ENCODE measurements at places on chromosomes 2 and 18.

DNA sequence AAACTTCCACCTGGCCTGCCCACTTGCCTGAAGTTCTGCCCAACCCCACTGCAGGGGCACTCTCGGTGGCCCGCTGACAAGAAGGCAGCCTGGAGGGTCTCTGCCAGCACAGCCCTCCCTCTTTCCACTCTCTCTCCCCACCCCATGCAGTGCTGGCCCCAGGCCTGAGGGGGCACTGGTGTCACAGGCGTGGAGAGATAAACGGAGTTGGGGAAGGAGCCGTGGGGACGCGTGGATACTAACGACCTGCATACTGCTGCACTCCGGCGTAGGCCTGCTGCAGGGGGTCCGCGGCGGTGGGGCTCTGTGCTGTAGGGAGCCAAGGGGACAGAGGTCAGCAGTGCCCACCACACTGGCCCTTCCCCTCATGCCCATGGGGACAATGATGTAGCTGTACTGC, 299.3 kb downstream of the CELF4 start:
- no peak for DNase-seq

- DNase-seq = no peak
Observed at GRCh38 chr2:38154395-38154794, 78.4 kb upstream of the CYP1B1 start.

- no peak for DNase-seq
Observed at GRCh38 chr18:73535189-73535588, 612.4 kb downstream of the FBXO15 start.

GRCh38 chr2:239826786-239827522, 198.2 kb downstream of the NDUFA10 start:
- DNase-seq = peak; percentile 58

DNA sequence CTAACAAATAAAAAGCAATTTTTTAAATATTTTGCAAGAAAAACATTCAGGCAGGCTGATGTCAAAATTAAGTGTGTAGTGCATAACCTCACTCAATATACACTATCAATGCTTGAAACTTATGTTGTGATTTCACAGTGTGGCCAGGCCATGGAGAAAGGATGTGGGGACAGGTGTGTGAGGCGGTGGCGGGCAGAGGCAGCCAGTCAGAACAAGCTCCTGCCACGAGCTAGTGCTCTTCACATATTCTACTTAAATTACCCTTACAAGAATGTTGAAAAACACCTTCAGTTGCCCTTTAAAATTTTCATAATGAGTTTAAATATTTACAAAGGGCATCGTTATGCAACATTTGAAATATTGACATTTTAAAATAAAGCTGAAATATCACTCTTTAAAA, 43.2 kb downstream of the CYB5A start:
- DNase-seq = no peak

DNA sequence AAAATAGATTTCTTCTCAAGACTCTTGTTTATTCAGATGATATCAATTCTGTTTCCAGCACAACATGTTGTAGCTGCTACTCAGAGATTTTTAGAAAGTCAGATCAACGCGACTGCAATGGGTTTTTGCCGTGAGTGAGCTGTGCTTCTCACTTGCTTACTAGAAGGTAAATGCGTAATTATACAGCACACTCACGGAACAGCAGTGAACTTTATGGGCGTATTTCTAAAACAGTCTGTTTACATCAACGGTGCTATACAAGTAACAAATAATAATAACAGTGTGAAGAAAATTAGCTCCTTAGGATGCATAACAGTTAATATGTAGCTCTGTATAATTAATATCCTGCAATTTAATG, 533.6 kb downstream of the RNF144A start:
- no peak for DNase-seq

DNA sequence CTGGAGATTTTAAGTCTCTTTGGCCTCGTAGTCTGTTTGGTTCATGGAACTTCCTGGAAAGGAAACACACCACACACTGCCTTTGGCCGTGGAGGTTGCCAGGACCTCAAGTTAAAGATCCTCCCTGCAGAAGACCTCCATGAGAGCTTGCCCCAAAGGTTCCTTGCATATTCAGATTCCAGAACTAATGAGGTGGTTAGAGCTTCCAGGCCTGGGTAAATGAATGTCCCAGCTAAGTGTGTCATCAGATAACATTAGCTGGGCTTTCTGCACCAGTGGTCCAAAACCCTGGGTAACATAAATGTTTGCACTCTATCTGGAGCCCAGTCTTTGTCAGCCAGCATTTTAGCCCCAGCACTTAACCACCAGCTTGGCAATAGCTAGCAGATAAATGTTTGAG, 122.1 kb upstream of the EML6 start:
- DNase-seq = no peak

DNA sequence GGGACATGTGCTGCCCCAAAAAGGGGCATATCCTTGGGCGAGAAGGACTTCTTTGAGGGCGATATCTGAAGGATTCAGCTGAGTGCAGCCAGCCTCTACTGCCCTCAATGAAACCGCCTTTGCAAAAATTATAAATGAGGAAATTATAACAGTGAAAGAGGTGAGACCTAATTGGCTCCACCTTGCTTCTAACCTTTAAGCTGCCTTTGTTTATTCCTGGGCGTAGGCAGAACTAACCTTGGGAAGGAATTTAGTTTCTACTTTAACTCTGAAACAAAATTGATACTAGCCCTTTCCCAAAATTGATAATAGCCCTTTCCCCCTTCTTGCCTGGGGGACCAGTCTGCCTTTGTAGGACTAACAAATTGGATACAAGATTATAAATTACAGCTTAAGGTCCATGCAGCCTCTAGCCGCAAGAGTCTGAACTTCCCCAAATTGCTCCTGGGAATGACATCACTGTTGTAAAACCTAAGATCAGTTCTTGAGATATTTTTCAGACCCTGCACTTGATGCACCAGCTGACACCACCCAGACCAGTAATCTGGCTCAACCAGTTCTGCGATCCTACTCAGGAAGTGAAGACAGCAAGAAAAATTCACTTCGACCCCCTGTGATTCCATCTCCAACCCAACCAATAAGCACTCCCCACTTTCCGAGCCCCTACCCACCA, 36.0 kb upstream of the ASAP2 start:
- DNase-seq = no peak

- DNase-seq = no peak
Observed at GRCh38 chr2:238331916-238332315, 11.6 kb downstream of the TRAF3IP1 start.

GRCh38 chr2:42874949-42875801, 82.8 kb upstream of the HAAO start:
- DNase-seq = peak; percentile 82

- DNase-seq = no peak
Observed at GRCh38 chr2:80302314-80303005, 2.1 kb downstream of the LRRTM1 start.

DNA sequence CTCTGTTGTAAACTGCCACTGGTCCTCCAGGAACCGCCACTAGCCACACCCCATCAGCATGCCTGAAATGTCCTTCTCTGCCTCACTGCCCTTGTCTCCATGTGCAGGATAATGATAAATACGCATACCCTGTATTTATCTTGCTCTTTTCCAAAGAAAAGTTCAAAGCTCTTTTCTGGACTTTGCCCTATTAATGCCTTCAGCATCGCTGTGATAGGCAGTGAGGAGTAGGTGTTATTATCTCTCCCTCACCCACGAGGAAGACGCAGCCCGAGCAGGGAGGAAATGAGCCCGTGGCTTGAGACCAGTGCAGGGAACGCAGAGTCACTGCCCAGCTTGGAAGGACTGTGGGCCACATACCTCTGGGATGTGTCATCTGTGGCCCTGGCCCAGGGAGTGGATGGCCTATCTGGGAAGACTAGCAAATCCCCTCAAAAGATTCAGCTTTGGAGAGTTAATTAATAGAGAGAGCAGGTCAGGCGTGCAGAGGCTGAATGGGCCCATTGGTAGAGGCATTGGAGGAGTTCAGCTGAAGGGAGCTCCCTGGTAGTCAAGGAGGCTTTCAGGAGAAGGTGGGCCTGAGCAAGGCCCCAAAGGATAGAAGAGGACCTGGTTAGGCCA, 39.5 kb upstream of the MCFD2 start:
- DNase-seq = peak; percentile 91

DNA sequence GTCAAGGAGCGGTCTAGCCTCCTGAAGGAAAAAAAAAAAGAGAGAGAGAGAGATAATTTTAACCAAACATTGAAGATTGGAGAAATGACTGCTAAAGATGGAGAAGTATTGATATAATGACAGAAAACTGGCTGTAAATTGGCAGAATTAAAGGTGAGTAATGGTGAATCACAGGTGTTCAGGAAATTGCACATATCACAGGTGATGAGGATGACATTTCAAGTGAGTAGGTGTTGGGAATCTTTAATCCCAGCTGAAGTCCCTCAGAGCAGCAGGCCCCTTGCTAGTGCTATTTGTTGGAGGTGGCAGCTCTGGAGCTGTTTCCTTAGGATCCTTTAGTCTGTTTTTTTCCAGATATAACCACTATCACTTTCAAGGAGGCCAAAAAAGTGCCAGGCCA, 678.4 kb upstream of the VRK2 start:
- DNase-seq = no peak

GRCh38 chr18:42011053-42011452, 56.0 kb downstream of the PIK3C3 start:
- DNase-seq = no peak

DNA sequence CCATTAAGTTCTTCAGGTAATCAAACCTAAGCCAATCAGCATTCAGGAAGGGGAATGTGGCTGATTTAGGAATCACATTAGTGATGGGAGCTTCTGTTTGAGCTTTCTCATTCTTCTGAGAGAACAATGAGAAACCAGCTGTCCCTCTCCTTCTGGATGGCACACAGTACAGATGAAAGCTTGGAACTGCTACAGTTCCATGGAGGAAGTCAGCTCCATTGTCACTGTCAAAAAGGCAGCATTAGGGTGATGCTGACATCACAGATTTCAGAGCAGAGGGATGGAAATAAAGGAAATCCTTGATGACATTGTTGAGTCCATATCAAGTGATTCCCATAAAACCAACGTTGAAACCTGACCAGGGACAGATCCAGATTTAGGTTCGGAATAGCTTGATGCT, 36.1 kb upstream of the ACYP2 start:
- no peak for DNase-seq

DNA sequence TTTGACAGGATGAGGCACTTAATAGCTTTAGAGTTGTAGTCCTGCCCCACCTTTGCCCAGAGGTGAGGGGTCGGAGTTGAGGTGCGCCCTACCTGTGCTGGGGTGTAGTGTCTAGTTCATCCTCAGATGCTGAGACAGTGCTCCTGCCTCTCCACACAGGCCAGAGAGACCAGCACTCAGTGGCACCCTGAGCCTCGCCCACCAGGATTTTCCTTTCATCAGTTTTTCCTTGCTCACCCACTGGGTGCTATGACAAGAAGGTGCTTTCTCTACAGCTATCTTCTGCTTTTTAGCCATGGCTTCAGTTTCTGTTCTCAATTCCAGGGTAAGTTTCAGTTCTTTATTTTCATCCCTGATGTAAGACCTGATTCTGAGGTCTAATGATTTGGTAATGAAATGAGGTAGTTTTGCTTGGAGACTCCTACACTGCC, 16.8 kb upstream of the TMEM131 start:
- no peak for DNase-seq

GRCh38 chr2:45176390-45176789, 167.1 kb upstream of the SIX2 start:
- no peak for DNase-seq

- DNase-seq = no peak
Observed at GRCh38 chr2:28332696-28333095, 60.0 kb upstream of the FOSL2 start.

DNA sequence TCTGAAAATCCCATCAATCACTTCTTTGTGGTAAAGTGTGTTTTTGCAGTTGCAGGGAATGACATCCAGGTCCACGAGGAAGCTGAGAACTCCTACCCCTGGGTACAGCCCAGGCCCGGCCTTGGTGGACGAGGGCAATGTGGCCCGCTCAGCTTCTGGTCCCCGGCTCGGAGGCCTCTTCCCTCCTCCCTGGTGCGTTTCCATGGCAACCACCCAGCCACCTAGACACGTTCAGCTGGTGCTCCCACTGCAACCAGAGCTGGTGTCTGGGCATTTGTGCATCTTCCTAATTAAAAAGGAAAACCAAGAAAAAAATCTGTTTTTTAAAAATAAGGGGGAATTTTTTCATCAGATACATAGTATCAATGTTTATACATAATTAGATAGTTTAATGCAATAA, 603.6 kb upstream of the SALL3 start:
- DNase-seq = no peak

DNA sequence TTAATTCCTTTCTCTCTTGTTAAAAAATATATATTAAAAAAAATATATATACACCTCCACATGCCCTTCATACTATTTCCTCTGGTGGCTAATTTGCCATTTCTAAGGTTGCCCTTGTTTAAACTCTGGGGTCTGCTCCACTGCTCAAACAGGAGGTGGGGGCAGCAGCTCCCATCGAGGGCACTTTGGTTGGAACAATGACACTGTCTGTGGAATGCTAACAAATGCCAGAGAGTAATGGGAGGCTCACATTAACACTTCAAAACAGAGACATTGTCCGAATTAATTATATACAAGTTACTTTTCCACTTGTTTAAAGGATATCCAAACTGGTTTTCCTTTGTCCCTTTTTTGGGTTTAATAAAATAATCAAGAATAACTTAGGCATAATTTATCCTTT, 58.8 kb upstream of the CD302 start:
- DNase-seq = no peak

DNA sequence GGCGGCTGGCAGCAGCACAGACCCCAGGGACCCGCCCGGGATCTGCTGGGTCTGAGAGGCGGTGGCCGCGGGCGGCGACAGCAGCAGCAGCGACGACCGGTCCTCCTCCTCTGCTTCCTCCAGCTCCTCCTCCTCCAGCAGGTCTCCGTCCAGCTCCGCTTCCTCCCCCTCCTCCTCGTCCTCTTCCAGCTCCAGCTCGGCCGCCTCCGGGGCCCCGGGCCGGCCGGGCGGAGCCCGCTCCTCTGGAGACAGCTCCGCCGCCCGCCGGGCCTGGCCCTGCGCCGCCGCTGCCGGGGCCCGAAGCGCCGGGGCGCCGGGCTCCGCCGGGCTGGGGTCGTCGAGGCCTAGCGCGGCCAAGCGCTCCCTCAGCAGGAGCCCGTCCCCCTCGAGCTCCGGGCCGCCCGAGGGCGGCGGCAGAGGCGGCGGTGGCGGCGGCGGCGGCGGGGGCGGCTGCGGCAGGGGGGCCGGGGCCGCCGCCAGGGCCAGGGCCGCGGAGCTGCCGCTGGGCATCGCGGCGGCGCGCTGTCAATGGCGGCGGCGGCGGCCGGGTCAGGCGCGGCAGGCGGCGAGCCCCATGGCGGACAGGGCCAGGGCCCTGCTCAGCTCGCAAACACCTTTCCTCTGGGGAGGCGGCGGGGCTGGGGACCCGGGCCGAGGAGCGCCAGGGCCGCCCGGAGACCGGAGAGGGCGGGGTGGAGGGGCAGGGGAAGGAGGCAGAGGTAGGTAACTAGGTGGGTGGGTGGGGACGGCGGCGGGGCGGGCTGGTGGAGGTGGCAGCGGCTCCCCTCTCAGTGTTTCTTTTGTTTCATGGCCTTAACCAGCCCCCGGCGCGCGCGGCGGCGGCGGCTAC, 445 bp downstream of the MEX3C start:
- peak; percentile 76 for DNase-seq

GRCh38 chr18:79760881-79761280, 36.9 kb upstream of the KCNG2 start:
- DNase-seq = no peak

DNA sequence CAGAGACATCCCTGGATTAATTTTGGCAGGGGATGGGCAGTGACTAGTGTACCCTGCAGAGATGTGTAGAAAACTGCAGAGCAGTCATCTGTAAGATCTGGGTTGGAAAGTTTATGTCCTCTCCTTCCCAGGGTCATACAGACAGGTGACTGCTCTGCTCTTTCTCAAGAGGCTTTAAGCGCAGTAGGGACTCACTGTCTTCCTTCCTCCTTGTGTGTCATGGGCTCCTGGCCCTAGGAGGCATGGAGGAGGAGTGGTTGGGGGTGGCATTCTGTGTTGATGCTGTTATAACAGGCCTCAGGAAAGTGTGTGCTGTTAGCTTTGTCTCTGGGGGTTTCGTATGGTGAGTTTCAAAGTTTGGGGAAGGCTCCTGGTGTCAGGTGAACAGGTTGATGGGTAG, 130.5 kb upstream of the MGAT5 start:
- no peak for DNase-seq
